ENCODE measurements at places on chromosomes 6 and 20. TPM values are rescaled to one million over a fixed set of nuclear protein-coding genes. Genes with fewer than 3 reads are reported as not detected.

DNA sequence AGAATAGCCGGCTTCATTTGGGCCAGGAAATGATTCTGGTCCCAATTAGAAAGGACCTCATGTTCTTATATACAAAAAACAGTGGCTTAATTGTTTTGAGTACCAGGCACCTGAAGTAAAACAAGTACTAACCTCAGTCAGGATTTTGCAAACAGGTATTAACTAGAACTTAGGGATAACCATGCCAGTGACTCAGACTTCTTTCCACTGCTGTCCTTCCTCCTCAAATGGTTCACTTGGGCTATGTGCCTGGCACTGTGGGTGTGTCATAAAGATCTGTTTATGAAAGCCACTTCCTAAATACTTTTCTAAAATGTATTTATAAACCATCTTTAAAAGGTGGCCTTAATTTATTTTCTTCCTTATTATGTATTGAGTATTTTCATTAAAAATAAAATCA lies 10.7 kb downstream of the CLDN20 start:
- peaks cover 21% of the 10 kb centered on the region for H3K36me3 ChIP-seq
- no peak overlapping the region for H3K27ac ChIP-seq
- H3K4me3 ChIP-seq: no peak overlapping the region
- DNase-seq: no peak
- H3K27me3 ChIP-seq: no peaks in the 10 kb centered on the region

GRCh38 chr20:32567384-32568178 lies 17.6 kb downstream of the NOL4L start:
- H3K27ac ChIP-seq: no peak overlapping the region
- no peaks in the 10 kb centered on the region for H3K27me3 ChIP-seq
- no peak for DNase-seq
- H3K36me3 ChIP-seq: no peaks in the 10 kb centered on the region
- peaks cover 24% of the 10 kb centered on the region for H3K4me1 ChIP-seq

GRCh38 chr6:6546318-6547109 lies 42.0 kb upstream of the LY86 start:
- peaks cover 2% of the 10 kb centered on the region for H3K4me1 ChIP-seq
- H3K36me3 ChIP-seq: peaks cover 2% of the 10 kb centered on the region
- no peak overlapping the region for H3K27ac ChIP-seq
- peak overlapping the region; percentile 67 for H3K4me3 ChIP-seq
- peak; percentile 38 for DNase-seq

- no peaks in the 10 kb centered on the region for H3K4me1 ChIP-seq
- no peaks in the 10 kb centered on the region for H3K27me3 ChIP-seq
- H3K27ac ChIP-seq: no peak overlapping the region
- no peak overlapping the region for H3K4me3 ChIP-seq
- H3K36me3 ChIP-seq: no peaks in the 10 kb centered on the region
- peak; percentile 55 for DNase-seq
Observed at GRCh38 chr20:21235484-21236445, 67.4 kb upstream of the XRN2 start.

GRCh38 chr20:54345301-54345724 lies 130.1 kb upstream of the DOK5 start:
- no peak overlapping the region for H3K4me3 ChIP-seq
- peaks cover 16% of the 10 kb centered on the region for H3K4me1 ChIP-seq
- peaks cover 31% of the 10 kb centered on the region for H3K27me3 ChIP-seq
- H3K27ac ChIP-seq: no peak overlapping the region
- DNase-seq: no peak
- H3K36me3 ChIP-seq: peaks cover under 1% of the 10 kb centered on the region

DNA sequence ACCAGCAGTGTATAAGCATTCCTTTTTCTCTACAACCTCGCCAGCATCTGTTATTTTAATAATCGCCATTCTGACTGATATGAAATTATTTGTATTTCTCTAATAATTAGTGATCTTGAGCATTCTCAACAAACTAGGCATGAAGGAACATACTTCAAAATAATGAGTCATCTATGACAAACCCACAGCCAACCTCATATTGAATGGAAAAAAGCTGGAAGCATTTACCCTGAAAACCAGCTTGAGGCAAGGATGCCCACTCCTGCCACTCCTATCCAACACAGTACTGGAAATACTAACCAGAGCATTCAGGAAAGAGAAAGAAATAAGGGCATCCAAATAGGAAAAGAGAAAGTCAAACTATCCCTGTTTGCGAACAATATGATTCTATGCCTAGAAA lies 390.6 kb upstream of the ID4 start:
- H3K27me3 ChIP-seq: no peaks in the 10 kb centered on the region
- H3K36me3 ChIP-seq: no peaks in the 10 kb centered on the region
- H3K4me1 ChIP-seq: no peaks in the 10 kb centered on the region
- DNase-seq: no peak
- H3K27ac ChIP-seq: no peak overlapping the region

DNA sequence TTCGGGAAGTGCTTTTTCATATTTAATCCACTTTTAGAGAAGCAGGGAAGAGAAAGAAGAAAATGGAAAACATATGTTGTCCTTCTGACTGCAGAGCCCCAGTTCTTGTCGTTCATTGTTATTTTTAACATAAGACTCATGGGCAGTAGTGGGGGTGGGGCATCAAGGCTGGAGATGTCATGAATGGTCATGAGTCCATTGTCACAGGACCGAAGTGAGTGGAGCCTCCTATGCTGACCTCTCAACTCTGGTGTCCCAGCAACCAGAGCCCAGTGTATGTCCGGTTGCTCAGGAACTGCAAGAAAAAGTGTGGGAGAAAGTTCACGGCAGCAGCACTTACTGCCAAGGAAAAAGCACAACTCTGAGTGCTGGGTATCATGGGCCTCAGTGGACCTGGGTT lies 108.6 kb downstream of the BANF2 start:
- no peak for DNase-seq
- H3K4me3 ChIP-seq: no peak overlapping the region
- no peaks in the 10 kb centered on the region for H3K4me1 ChIP-seq
- peaks cover 5% of the 10 kb centered on the region for H3K27me3 ChIP-seq
- H3K36me3 ChIP-seq: no peaks in the 10 kb centered on the region

DNA sequence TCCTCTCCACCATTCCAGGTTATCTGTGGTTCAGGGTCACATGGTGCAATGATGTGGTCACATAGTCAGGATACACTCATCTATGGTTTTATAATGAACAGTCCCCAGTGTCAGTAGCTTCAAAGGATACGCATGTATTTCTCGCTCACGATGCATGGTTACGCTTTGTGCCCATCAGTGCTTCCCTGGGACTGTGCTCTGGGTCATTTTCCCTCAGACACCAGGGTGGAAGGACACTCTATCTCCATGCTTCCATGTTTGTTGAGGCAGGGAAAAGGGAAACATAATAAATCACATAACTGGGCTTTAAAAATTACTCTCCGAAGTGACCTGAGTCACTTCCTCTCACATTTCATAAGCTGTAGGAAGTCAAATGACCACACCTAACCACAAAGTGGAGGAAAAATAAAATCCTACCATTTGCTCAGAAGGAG lies 394.8 kb upstream of the NOX3 start:
- H3K27ac ChIP-seq: no peak overlapping the region
- H3K27me3 ChIP-seq: no peaks in the 10 kb centered on the region
- no peak overlapping the region for H3K4me3 ChIP-seq
- no peaks in the 10 kb centered on the region for H3K4me1 ChIP-seq

DNA sequence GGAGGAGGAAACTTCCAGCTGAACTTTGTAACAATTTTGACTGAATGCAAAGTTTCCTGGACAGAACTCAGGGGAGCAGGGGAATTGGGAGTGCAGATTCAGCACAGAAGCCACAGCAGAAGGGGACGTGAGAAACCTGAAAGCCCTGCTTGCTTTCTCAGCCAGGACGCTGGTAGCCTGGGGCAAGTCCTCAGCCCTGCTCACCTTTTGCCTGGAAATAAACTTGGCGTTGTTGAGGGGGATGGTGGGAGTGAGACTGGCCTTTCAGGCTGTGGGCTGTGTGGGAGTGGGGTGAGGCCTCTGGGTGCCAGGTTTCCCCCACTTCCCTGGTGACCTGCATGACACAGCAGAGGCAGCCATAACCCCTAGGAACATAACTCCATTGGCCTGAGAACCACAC lies 238.1 kb upstream of the HS3ST5 start:
- H3K36me3 ChIP-seq: no peaks in the 10 kb centered on the region
- no peak overlapping the region for H3K27ac ChIP-seq
- no peak for DNase-seq

DNA sequence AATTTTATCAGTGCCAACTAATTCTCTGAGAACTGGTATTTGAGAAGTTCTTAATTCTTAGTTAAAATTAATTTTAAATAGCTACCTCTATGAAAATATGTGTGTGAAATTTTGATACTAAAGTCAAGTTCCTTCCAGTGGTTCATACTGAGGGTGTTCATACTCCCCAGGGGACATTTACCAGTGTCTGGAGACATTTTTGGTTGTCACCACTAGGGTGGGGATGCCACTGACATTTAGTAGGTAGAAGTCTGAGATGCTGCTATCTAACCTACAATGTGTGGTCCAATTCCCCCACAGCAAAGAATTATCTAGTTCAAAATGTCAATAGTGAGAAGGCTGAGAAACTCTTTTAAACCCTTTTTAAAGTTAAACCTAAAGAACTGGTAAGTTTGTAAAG lies 463.8 kb downstream of the ADGRB3 start:
- H3K4me1 ChIP-seq: no peaks in the 10 kb centered on the region
- H3K36me3 ChIP-seq: no peaks in the 10 kb centered on the region
- no peak overlapping the region for H3K27ac ChIP-seq
- DNase-seq: no peak

DNA sequence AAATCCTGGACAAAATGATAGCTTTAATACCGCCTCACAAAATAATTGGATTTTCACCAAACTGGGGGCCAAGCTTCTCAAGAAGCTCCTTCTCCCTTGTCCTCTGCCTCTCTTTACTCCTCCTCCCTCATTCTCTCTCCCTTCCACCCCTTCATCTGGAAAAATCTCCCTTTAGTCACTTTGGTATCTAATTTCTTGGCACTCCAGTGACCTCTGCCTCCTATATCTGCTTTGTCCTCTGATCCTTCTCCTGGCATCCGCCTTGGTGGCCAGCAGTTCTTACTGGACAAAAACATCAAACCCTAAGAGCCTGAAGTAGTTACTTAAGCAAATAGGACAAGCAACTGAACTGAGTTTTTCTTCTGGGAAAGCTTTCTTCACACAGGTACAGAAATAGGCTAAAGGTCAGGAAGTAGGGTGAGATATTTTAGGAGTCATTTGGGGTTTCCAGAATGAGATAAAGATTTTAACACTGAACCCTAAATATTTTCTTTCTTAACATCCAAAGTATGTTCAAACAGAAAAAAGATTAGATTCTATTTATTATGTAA lies 220.7 kb downstream of the ARHGAP18 start:
- H3K4me3 ChIP-seq: peak overlapping the region; percentile 63
- peaks cover 57% of the 10 kb centered on the region for H3K4me1 ChIP-seq
- peaks cover 26% of the 10 kb centered on the region for H3K36me3 ChIP-seq
- no peak for DNase-seq
- peak overlapping the region; percentile 99 for H3K27ac ChIP-seq
- no peaks in the 10 kb centered on the region for H3K27me3 ChIP-seq

DNA sequence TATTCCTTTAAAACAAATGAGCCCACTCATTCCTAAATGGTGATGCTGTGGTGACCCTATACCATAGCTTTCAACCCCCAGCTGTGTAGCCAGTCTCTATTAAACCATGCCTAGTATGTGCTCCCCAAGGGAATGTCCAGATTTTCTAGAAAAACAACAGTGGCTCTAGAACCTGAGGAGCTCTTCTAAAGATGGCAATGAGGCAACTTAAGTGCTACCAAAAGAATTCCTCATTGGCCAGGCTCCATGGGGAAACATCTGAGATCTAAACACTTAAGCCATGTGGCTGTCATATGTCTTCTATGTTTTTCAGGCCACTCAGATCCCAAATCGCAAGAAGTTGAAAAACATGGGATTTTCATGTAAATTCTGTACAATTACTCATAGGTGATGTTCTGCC lies 191.0 kb downstream of the TPBG start:
- no peak overlapping the region for H3K4me3 ChIP-seq
- DNase-seq: no peak
- H3K4me1 ChIP-seq: no peaks in the 10 kb centered on the region
- H3K36me3 ChIP-seq: no peaks in the 10 kb centered on the region
- H3K27ac ChIP-seq: no peak overlapping the region

The RIN2 gene
- not detected for total RNA-seq

The NFATC2 gene
- 31.0 TPM for total RNA-seq

The AIF1 gene
- total RNA-seq: 157 TPM

The HLA-DRA gene
- total RNA-seq: 9.8 TPM

The TBPL1 gene
- total RNA-seq: 51.4 TPM
